ENCODE measurements at places on chromosomes 12 and 14.

DNA sequence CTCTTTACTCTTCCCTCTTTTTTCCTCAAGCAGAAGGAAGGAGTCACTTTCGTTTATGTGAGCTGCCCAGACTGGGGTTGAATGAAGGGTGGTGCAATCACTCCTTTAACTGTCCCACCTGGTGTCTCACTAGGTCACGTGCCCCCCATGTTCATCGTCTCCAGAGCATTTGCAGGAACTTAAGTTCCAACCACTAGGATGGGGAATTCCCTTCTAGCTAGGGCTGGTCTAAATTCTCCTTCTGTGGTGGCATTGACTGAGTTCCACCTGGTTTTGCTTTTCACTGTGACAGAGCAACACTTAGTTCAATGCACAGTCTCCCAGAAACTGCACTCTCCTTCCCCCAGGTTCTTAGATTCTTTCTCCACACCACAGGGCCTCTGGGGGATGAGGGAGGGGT, 9.5 kb downstream of the FANCM start:
- DNase-seq = peak; percentile 16

DNA sequence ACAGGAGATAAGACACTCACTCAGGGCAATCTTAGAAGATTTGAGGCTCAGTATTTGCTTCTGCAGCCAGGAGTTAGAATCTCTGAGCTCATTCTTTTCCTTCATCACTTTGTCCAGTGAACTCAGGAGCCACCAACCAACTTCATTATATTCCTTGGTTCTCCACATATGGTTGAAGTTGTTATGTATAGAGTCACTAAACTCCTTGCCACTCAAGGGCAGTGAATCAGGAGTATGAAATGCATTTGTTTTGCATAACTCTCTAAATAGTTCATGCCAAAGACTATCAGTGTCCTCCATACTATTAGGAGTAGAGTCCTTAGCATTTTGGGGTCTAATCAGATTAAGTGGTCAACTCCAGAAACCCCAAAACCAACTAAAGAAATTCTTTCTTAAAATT, 150.6 kb downstream of the CCDC59 start:
- DNase-seq = no peak

DNA sequence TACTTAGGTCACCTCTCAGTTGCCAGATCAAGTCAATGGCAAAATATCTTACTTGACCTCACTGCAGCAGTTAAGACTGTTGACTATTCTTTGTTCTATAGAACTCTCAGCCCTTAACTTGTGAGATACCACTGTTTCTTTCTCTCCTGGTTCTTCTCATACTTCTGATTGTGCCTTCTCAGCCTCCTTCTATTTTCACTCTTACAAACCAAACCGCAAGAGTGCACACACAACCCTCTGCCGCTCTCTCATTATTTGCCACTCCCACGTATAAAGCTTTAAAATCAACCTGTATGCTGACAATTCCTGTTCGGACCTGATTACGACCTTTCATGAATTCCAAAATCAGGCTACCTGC, 4.5 kb downstream of the E2F7 start:
- peak; percentile 15 for DNase-seq

DNA sequence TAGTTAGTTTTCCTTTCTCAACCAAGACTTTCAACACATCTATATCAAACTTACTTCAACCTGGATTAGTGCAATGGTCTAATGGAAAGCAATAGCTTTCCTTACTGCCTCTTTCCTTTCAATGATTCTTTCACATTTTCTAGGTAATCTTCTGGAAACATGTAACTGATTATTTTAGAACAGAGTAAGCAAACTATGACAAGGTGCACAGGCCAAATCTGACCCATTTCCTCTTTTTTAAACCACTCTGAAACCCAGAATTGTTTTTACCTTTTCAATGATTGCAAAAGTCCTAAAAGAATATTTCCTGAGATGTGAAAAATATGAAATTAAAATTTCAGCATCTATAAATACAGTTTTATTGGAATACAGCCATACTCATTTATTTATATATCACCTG, 81.6 kb upstream of the TMTC2 start:
- DNase-seq = no peak

DNA sequence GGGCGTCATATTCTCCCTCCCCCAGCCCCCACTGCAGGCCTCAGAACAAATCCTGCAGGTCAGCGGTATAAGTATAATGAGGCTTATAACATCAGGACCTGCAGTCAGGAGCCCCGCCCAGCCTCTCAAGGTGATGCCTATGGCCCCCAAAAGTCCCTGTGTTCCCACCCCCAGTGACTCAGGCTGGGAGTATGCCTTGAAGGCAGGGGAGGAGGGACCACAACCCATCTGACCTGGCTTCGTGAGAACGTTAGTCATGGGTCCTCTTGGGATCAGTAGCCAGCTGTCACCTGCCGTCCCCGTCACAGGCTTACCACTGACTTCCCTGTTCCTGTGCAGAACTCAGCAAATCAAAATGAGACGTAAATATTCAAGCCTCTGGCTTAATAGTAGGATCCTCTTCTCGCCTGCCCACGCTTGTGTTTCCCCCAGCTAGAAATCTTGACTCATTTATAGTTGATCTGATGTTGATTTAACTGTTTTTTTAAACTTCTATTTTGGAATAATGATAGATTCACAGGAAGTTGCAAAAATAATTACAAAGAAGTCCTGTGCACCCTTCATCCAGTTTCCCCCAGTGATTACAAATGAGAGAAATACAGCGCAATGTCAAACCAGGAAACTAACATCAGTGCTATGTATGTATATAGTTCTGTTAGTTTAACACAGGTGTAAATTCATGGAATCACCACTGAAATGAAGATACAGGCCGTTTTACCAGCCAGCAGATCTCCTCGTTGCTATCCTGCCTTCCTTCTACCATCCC, 107.5 kb downstream of the ADGRD1 start:
- DNase-seq = no peak

DNA sequence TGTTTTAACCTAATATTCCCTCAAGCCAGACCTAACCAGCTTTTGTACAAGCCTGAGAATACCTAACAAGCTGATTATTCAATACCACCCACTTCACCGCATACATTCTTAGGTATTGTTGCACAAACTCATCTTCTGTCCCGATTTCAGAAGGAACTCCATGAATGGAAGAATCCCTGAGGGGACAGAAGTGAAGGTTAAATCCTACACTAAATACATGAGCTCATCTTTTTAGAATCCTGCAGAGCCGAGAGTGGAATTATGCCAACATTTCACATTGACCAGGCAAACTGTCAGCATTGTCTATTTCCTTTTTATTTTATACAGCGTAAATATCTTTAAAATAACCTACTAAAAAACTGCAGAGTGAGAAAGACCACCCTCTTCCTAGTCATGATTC, 140.7 kb upstream of the PRICKLE1 start:
- DNase-seq = no peak

DNA sequence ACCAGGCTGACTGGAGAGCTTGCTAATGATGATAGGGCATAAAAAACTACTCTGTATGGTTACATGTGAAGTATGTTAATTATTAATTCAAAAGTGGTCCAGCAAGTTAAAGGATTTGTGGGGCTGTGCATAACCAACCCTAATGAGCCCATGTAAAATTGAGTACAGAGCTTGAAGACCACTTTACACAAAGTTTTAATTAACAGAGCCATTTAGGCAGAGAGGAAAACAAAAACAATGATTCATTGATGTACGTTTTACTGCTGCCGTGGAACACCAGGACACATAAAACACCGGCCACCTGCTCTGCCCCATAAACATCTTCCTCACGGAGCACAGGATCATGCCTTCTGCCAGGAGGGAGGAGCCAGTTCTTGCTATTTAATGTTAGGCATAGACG, 83.5 kb downstream of the RIMBP2 start:
- no peak for DNase-seq

All from GM10248 (cell line).